ENCODE measurements at places on chromosomes 6 and 20.
A peak's percentile ranks its signal among the peaks of the same experiment; 100 is the strongest.

DNA sequence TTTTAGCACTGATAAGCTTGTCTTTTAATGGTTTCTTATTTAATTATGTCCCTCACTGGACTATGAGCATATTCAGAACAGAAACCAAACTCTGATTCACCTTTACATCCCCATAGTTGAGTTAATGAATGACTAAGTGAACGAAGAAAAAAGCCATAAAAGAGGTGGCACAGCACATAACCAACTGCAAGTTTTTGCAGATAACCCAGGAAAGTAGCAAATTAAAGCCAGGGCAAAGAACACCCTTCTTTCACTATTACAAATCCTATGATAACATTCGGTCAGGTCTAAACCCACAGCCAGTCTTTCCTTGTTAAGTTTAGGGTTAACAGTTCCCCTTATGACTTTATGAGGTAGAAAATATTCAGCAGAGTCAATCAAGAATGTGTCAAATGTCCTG is 102.7 kb downstream of the RIN2 start:
- DNase-seq = peak; percentile 72

- no peak for DNase-seq
Measured at GRCh38 chr6:25980935-25981334, 18.3 kb downstream of the TRIM38 start.

- no peak for DNase-seq
Measured at GRCh38 chr20:52748285-52748932, 223.7 kb upstream of the TSHZ2 start.

DNA sequence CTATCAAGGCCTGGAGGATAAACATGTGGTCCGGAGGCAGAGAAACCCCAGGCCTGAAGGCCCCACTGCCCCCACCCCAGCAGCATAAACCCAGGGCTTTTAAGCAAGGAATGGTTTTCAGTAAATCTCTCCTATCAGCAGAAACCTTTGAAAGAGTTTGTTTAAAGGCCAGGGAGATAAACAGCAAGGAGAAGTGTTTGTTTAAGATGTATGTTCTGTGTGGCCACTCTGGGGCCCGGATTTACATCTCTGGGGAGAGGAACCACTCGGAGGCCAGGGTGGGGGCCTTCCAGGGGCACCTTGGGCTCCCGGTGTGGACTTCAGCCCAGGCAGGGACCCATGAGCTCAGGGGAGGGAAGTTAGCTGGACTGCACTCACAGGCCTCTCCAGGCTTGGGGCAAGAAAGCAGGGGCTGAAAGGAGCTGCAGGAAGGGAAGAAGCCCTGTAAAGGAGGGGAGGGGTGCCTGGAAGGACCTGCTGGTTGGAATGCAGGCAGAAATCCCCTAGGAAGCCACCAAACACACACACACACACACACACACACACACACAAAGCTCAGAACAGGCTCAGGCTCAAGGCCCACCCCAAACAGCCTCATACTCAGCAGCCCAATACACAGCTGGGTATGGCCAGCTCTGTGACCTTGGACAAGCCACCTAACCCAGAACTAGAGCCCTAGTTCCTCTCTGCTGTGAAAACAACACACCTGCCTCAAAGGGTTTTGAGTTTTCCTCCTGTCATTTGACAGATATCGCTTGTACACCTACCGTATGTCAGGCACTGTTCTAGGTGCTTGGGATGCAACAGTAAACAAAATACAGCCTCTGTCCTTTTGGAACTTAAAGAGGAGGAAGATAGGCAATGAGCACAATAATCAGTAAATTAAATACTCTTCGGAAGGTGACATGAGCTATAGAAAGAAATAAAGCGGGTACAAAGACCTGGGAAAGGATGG is 26.2 kb upstream of the FOXP4 start:
- DNase-seq = no peak

- no peak for DNase-seq
Measured at GRCh38 chr20:40154514-40154913, 534.5 kb downstream of the MAFB start.

DNA sequence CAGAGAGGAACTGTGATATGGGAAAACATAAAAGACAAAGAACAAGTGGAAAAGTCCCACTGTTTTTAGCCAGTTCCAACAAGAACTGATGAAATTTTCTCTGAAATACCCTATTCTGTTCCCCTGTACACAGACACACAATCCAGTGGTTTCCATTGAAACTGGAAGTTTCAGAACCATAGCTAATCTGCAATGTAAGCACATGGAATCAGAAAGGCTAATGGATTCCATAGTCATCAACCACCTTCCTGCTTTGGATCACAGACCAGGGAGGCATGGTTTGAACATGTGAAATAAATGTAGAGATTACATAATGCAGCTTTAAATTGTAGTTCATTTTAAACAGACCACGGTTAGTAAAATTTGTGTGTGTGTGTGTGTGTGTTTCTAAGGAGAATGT is 242.1 kb downstream of the GJA1 start:
- DNase-seq = no peak

GRCh38 chr6:32424589-32425300 is 14.9 kb upstream of the HLA-DRA start:
- DNase-seq = no peak

DNA sequence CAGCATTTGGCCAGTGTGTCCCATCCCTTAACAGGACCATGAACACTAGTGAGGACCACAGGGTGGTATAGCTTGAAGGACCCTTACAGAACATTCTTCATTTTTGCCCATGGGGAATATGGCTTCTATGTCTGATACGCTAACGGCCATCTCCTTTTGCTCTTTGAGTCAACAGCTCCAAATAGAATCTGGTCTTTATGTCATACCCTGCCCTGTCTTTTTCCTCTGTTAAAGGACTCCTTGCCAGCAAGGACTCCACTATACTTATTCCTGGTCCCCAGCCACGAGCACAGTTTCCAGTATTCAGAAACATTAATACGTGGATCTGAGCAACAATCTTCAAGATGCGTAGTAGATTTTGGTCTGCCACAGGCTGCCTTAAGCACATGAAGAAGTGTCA is 22.5 kb downstream of the SERPINB1 start:
- DNase-seq = no peak

GRCh38 chr20:22771706-22772105 is 187.3 kb upstream of the FOXA2 start:
- no peak for DNase-seq

GRCh38 chr6:128135325-128135724 is 234.5 kb upstream of the THEMIS start:
- DNase-seq = peak; percentile 7

- DNase-seq = no peak
Measured at GRCh38 chr20:18388860-18389259, 78.0 kb downstream of the DZANK1 start.

DNA sequence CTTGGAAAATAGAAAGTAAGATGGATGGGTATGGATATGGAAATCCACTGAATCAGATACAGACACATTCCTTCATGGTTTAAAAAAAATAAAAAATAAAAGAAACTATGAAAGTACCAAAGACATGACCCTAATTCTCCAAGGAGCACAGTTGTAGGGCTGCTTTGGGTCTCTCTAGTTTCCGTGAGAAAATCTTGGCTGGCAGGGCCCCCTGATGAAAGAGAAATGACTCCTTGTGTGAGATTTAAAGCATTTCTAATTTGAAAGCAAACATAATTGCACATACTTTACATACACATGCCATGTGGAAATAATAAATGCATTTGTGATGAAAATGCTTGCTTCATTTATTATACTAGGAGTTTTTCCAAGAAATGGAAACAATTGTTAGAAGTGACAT is 593.9 kb upstream of the BTBD3 start:
- no peak for DNase-seq

- DNase-seq = no peak
Measured at GRCh38 chr20:1888796-1889463, 6.3 kb upstream of the SIRPA start.

DNA sequence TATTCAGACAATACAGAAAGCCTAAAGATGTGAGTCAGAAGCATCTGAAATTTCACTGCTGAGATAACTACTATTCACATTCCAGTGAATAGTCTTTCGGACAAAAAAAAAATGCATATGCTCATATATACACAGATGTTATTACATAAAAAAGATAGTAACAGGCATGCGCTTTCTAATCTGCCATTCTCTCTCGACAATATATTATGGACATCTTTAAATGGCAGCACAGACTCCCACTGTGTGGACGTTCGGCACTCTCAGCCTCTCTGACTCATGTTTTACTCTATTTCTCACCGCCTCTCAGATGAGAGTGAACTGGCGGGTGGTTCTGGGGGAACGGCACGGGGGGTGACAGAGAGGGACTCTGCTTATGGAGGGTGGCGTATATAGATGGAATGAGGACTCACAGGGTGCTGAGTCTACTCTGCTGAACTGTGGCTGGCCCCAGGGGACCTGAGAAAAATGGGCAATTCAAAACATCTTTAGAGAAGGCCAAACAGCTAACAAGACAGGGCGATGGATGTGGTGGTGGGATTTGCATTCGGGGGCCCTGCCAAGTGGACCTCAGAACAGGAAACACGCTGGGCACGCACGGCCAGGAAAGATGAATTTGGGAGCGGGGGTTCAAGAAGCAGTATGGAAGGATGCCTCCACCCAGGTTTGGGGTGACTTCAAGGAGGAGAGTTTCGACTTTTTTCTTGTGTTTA is 68.9 kb downstream of the MDGA1 start:
- DNase-seq = no peak

DNA sequence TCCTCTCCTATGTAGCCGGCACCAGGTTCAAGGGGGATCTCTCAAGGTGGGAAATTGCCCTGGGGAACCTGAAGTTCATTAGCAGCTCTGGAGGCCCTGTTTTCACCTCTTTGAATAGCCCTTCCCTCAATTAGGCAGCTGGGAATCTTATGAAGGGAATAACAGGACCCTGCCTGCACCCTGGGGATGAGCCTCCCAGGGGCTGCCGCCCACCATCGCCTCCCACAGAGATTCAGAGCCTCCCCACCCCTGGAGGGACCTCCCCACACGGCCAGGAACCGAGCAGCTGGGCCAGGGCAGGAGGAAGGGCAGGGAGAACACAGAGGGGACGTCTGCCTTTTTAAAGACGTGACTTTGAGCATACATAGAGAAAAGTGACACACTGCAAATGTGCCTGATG is 4.6 kb upstream of the EEF1A2 start:
- no peak for DNase-seq

DNA sequence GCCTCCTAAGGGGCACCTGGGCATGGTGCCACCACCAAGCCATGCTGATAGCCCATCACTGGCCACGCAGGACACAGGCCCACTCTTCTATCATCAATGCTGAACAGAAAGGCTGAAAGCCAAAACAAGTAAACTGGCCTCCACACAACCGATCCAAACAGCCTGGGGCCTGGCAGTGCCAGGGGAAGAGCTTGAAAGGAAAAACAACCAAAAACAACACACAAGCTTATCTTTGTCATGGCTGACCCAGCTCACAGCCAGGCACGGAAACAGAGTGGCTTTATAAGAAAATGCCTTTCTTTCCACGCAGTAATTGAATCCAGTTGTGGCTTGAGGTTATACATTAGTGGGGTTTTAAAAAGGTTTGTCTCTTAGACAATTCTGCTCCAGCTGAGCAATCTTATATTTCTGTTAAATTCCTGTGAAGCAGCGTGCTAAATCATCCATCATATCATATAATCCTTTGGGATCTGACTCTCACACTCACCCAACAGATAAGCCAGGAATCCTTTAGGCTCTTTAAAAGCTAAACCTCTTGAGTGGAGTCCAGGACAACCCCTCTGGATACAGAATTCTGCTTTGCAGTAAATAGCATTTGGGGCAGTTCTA is 65.4 kb upstream of the SLC22A16 start:
- DNase-seq = no peak

- peak; percentile 45 for DNase-seq
Measured at GRCh38 chr6:152271776-152272464, 365.2 kb downstream of the SYNE1 start.

GRCh38 chr20:48738399-48739304 is 89.1 kb downstream of the PREX1 start:
- peak; percentile 96 for DNase-seq

DNA sequence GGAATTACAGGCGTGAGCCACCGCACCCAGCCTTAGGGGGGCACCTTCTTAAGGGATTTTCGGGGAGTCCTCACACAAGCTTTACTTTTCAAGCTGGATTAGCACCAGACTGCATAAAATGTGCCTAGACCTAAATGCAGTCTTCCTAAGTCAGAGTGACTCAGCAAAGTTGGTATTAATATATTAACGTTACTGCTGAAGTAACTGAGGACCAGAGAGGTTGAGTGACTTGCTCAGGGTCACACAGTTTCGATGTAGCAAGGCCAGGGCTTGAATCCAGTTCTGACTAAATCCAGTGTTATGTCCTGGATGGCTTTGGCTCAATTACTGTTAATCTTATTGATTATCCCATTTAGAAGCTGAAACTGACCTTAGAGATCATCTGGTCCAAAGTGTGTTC is 13.4 kb downstream of the EDEM2 start:
- no peak for DNase-seq

DNA sequence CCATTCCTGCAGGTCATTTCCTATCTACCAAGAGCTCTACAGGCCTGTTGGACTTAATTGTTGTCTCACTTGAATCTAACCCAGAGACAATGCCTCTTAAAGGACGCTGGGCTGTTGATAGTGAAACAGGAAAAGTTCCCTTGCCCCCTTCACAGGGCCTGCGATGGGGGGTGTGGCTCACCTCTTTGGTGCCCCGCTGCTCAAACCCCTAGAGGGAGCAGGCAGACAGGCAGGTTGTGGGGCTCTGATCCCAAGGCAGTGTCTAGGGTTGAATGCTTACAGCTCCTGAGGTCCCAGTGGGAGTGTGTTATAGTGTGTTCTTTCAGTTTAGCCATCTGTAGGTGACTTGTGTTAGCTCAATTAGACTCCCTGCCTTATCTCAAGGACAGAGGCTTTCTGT is 68.0 kb downstream of the OTOR start:
- no peak for DNase-seq

GRCh38 chr20:8326191-8326590 is 194.1 kb downstream of the PLCB1 start:
- DNase-seq = no peak

DNA sequence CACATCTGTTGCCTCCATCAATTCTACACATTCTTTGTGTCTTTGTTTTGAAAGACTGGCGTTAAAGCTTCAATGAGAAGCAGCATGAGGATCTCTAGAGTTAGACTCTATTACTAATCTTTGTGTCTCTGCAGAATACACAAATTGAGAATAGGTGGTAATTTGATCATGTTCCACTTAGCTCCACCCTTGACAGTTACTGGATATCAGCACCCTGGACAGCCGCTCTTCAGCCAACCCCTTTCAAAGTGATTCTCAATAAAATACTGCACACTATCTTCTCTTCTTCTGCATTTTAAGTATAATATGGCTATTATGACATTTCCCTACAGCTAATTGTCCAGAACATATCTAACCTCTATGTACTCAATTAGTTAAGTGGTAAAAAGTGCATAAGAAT is 54.3 kb upstream of the CNR1 start:
- no peak for DNase-seq

DNA sequence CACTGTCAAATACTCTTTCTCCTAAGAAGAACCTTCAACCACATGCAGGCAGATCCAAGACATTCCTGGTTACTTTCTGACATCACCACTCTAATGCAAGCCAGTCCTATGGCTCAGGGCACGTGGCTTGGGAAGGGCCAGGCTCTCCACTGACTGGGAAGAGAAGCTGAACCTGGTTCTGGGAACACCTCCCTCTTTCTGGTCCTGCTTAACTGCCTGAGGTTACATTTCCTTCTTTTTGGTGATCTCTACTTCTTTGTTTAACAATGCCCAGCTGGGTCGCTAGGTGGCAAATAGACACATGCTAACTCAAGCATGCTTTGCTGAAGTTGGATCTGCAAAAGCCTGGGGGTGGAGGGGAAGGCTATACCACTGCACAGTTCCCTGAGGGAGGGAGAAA is 249.8 kb downstream of the GMDS start:
- DNase-seq = no peak

- no peak for DNase-seq
Measured at GRCh38 chr6:33907227-33907626, 103.4 kb upstream of the MLN start.
